ENCODE measurements at places on chromosomes 7 and 10.
A peak's percentile ranks its signal among the peaks of the same experiment; 100 is the strongest.

GRCh38 chr7:106600569-106601373, 60.2 kb downstream of the CCDC71L start:
- no peak for DNase-seq

DNA sequence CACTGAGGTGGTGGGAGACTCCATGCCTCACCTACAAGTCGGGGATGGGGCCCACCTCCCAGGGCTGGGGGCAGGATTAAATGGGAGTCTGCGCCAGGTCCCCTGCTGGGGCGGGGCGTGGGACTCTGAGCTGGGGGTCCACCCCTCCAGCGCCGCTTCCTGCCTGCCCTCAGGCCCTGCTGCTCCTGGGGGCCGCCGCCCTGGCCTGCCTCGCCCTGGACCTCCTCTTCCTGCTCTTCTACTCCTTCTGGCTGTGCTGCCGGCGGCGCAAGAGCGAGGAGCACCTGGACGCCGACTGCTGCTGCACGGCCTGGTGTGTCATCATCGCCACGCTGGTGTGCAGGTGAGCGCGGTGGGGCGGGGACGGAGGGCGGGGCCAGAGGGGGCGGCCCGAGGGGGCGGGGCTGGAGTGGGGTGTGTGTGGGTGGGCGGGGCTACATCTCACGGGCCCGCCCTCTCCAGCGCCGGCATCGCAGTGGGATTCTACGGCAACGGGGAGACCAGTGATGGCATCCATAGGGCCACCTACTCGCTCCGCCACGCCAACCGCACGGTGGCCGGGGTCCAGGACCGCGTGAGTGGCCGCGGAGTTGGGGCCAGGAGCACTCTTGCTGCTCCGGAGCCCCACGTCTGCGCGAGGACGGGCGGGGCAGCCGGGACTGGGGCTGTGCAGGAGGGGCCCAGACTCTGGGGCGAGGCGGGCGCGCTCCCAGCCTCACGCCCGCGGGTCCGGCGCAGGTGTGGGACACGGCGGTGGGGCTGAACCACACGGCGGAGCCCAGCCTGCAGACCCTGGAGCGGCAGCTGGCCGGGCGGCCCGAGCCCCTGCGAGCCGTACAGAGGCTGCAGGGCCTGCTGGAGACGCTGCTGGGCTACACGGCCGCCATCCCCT, 15.1 kb downstream of the TTYH3 start:
- no peak for DNase-seq

GRCh38 chr10:33334805-33335550, 511 bp upstream of the NRP1 start:
- peak; percentile 72 for DNase-seq

DNA sequence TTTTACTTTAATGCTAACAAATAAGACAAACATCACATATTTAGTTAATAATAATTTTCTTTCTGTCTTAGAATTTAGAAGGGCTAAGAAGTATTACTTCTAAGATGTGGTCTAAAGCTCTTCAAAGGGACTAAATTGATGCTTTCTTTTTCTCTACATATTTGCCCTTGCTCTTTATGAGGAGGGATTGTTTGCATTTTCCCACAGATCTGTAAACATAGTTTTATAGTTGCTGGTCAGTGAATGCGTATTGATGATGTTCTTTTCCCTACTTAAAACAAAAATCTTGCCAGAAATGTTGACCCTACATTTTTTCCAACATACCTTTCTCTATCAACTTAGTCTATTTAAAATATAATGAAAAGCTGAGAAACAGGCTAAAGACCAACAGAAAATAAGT, 372.4 kb upstream of the LRGUK start:
- DNase-seq, result peak; percentile 15

- DNase-seq, result no peak
Observed at GRCh38 chr7:82413237-82413636, 30.3 kb downstream of the CACNA2D1 start.

GRCh38 chr7:131281266-131282048, 46.2 kb upstream of the MKLN1 start:
- no peak for DNase-seq

- no peak for DNase-seq
Observed at GRCh38 chr7:134535919-134536299, 8.5 kb downstream of the AKR1B10 start.

GRCh38 chr7:66348531-66348930, 143.4 kb downstream of the TPST1 start:
- DNase-seq, result no peak

DNA sequence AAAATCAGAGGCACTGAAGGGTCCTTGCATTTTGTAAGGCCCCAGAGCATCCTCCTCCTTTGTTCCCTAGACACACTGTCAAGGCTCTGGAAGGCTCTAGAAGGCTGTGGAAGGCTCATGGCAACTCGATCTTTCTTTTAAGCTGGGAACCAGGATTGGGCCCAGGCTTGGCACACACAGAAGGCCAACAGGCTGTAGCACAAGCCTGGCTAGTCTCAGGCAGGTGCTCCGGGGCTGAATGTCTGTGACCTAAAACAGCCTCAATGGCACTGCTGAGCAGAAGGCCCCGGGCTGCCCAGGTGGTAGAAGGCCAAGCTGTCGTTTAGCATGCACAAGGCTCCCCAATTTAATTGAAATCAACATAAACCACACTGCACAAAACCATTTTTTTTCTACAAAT, 55.7 kb downstream of the PRKAG2 start:
- no peak for DNase-seq

- no peak for DNase-seq
Observed at GRCh38 chr7:117648203-117648866, 168.5 kb downstream of the CFTR start.

DNA sequence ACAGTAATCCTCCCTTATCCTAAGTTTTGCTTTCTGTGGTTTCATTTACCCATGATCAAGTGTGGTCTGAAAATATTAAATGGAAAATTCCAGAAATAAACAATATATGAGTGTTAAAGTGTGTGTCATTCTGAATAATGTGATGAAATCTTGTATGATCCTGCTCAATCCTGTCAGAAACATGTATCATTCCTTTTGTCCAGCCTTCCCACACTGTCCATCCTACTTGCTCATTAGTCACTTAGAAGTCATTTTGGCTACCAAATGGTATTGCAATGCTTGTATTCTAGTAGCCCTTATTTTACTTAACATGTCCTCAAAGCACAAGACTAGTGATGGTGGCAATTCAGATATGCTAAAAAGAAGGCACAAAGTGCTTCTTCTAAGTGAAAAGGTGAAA, 1211.2 kb upstream of the SORCS1 start:
- no peak for DNase-seq

DNA sequence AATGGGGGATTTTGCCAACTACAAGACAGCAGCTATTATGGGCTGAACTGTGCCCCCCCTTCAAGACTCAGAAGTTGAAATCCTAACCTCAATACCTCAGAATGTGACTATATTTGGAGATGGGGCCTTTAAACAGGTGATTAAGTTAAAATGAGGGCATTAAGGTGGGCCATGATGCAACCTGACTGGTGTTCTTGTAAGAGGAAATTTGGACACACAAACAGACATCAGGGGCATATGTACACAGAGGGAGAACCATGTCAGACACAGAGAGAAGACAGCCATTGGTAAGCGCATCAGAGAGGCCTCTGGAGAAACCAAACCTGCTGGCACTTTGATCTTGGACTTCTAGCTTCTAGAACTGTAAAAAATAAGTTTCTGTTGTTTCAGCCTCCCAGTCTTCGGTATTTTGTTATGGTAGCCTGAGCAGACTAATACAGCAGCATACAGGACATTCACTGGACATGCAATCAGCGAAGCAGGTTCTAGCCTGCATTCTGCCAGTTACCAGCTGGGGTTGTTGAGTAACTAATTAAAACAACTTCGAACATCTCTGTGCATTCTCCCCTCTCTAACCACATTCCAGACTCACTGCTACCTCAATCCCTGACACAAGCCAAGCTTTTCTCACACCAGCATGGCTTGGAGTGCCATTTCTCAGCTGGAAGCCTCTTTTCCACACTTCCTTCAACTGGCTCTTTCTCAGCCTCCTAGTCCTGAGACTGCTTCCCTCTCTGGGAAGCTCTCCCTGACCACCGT, 141.4 kb downstream of the DOCK4 start:
- DNase-seq, result no peak

DNA sequence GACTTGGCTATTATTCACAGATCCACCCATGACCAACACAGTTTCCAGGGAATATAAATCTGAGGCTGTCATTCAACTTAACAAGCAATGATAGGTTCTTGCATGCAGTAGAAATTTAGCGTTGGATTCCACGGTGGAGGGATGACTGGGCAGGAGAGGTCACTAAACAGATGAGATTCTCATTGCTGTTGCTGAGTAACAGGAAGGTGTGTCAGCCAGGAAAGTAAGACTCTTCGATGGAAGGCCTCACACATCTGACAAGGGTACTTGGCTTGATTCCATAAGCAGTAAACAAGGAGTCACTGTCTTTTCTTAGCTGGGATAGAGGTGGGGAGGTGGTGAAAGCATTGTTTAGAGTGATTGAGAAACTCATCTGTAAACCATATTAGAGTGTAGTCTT, 1152.0 kb downstream of the SORCS3 start:
- DNase-seq, result no peak

GRCh38 chr7:71900556-71900955, 511.6 kb downstream of the CALN1 start:
- DNase-seq, result no peak
